ENCODE measurements at places on chromosomes 11 and 22. TPM values are rescaled to one million over a fixed set of nuclear protein-coding genes. Genes with fewer than 3 reads are reported as not detected.

- no peaks in the 10 kb centered on the region for H3K27me3 ChIP-seq
- no peak overlapping the region for H3K27ac ChIP-seq
- H3K4me3 ChIP-seq = no peak overlapping the region
Measured at GRCh38 chr11:47233989-47234668, 14.5 kb downstream of the ACP2 start.

DNA sequence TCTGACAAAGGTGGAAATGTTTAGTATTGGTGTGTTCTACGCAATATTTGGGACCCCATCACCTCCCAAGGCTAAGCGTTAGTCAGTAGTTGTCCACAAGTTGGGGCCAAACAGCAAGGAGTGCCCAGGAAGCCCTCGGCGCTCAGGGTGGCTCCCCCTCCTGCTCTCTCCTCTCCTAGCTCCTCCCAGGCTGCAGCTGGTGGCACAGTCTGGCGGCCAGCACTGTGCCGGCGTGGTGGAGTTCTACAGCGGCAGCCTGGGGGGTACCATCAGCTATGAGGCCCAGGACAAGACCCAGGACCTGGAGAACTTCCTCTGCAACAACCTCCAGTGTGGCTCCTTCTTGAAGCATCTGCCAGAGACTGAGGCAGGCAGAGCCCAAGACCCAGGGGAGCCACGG, 16.8 kb downstream of the CD5 start:
- no peaks in the 10 kb centered on the region for H3K4me1 ChIP-seq
- no peaks in the 10 kb centered on the region for H3K36me3 ChIP-seq
- no peak overlapping the region for H3K4me3 ChIP-seq
- H3K27me3 ChIP-seq = no peaks in the 10 kb centered on the region
- no peak for DNase-seq
- H3K27ac ChIP-seq = no peak overlapping the region

- H3K4me1 ChIP-seq = peaks cover 11% of the 10 kb centered on the region
- peak overlapping the region; percentile 99 for H3K4me3 ChIP-seq
- peaks cover 16% of the 10 kb centered on the region for H3K36me3 ChIP-seq
Measured at GRCh38 chr11:9313648-9314290, 624 bp downstream of the TMEM41B start.

GRCh38 chr11:9118277-9118676, 26.9 kb upstream of the SCUBE2 start:
- H3K27ac ChIP-seq = no peak overlapping the region
- no peak overlapping the region for H3K4me3 ChIP-seq
- DNase-seq = no peak
- H3K27me3 ChIP-seq = no peaks in the 10 kb centered on the region

DNA sequence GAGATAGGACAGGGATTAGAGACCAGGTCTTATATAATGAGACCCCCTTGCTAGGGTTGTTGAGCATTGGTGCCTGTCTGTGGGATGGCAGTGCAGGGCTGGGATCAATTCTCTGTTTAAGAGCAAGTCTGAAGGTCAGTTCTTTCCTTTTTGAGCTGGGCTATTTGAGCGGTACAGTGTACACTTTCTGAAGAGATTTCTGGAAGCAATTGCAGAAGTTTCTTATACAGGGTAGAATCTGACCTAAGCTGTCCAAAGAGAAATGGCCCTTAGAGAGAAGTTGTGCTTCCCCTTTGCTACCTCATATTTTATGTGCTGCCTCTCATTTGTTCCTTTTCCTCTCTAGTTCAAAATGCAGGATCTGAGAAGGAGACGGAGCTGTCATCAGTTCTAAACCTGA, 35.8 kb downstream of the CSTPP1 start:
- H3K4me3 ChIP-seq = no peak overlapping the region
- H3K4me1 ChIP-seq = peaks cover 7% of the 10 kb centered on the region
- DNase-seq = no peak

DNA sequence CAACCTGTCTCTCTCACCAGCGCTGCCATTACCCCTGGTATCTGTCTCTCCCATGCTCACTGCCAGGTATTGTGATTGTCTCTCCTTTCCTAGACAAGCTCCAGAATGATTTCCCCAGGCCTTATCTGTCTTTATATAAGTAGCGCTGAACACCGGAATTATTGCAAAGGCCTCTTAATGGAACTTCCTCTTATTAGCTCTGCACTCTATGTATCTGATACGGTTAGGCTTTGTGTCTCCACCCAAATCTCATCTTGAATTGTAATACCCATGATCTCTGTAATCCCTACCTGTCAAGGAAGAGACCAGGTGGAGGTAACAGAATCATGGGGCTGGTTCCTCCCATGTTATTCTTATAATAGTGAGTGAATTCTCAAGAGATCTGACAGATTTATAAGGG, 39.3 kb downstream of the DDI1 start:
- no peaks in the 10 kb centered on the region for H3K36me3 ChIP-seq
- H3K4me3 ChIP-seq = no peak overlapping the region
- H3K4me1 ChIP-seq = no peaks in the 10 kb centered on the region
- DNase-seq = no peak
- H3K27ac ChIP-seq = no peak overlapping the region

DNA sequence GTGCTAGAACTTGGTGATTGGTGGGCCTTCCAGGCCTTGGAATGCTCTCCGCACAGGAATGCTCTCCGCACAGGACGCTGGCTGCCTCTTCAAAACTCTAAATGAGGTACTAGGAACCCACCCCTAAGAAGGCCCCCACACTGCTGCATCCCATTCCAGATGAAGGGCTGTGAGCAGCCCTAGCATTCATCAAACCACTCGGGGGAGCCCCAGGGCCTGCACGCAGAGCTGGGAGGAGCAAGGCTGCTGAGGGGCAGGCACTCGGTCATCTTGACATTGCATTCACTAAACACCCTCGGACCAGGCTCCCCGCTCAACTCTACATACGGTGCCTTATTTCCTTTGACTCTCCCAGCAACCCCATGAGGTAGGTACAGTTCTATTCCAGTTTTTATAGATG, 49.2 kb upstream of the EMID1 start:
- no peak overlapping the region for H3K4me3 ChIP-seq
- H3K27ac ChIP-seq = no peak overlapping the region
- no peaks in the 10 kb centered on the region for H3K27me3 ChIP-seq
- H3K36me3 ChIP-seq = no peaks in the 10 kb centered on the region
- peaks cover 11% of the 10 kb centered on the region for H3K4me1 ChIP-seq

DNA sequence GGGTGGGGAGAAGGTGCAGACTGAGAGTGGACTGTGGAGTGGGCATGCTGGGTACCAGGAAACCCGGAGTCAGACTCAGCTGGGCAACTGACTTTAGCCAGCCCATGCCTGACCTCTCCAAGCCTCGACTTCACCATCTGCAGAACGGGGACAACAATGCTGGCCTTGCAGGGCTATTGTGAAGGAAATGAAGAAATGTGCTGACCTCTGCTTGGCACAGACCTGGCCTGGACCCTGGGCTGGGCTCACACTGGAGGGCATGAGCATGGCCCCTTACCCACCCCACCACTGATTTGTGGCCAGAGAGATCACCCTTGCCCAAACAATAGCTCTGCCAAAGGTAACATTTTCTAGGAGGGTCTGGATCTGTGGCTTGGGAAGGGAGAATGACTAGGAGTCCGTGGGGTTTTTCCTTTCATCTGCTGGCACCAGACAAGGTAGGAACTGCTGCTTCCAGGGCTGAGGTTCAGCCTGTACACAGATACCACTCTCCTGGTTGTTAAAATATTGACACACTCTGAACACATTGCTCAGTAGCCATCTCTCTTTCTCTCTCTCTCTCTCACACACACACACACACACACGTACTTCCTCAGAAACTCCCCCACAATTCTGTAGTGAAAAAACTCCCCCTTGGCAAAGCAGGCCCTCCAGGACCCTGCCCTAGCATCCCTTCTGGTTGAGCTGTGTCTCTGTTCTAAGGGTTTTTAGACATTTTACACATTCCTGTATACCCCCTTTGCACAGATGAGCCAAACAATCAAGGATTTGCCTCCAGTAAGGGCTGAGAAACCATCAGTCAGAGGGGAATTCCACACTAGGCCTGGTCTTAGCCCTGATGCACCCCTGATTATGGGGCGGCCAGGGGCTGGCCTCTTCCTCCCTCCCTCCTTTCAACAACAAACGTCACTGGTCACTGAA, 1.0 kb downstream of the MOGAT2 start:
- no peaks in the 10 kb centered on the region for H3K36me3 ChIP-seq
- no peak overlapping the region for H3K4me3 ChIP-seq
- no peak for DNase-seq
- no peaks in the 10 kb centered on the region for H3K4me1 ChIP-seq

DNA sequence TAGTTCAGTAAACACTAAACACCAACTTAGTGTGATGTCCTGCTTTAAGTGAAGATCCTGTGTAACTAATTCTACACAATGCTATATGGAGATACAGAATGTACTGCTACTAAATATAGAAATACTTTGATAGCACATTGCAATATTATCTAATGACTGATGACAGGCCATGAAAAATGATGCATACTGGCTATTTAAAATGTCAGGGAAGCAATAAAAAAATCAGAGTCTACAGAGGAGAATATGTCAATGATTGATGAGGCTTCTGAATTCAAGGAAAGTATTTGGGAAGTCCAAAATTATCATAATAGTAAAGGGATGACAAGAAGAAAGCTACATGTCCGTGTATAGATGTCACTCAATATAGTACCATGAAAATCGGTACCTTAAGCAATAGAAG, 55.3 kb downstream of the GUCY1A2 start:
- H3K36me3 ChIP-seq = no peaks in the 10 kb centered on the region
- DNase-seq = no peak
- H3K4me1 ChIP-seq = peaks cover 5% of the 10 kb centered on the region
- H3K27me3 ChIP-seq = no peaks in the 10 kb centered on the region
- H3K4me3 ChIP-seq = no peak overlapping the region

The TTC28 gene
- 34.0 TPM for total RNA-seq

The DTX4 gene
- 16.1 TPM for total RNA-seq

The MRGPRE gene
- total RNA-seq = not detected

Measured in endodermal cell (in vitro differentiated cells).